ENCODE measurements at places on chromosomes 3 and 15. TPM values are rescaled to one million over a fixed set of nuclear protein-coding genes. Genes with fewer than 3 reads are reported as not detected.

- peaks cover 44% of the 10 kb centered on the region for H3K4me1 ChIP-seq
- H3K27ac ChIP-seq, result no peak overlapping the region
- H3K4me3 ChIP-seq, result no peak overlapping the region
- DNase-seq, result no peak
- no peaks in the 10 kb centered on the region for H3K27me3 ChIP-seq
- H3K36me3 ChIP-seq, result no peaks in the 10 kb centered on the region
Observed at GRCh38 chr3:141242377-141243092, 10.9 kb downstream of the PXYLP1 start.

DNA sequence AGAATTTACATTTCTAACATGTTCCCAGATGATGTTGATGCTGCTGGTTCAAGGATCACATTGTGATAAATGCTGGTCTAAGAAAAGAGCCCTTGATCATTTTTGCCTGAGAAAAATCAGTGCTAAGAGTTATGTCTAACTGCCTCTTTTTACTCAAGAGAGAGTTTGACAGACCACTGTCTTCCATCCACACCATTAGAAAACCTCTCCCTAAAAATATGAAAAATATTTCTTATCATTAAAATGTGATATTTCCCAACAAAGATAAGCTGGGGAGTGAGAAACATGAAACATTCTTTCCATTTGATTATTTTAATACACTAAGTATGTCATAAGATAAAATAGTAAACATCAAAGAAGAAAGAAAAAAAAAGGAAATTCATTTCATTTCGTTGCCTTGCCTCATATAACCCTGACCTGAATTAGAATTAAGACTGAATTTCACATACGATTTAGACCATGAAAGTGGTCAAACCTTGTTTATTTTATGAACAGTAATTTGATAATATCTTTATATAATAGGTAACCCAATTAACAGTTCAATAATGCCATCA, 471.8 kb upstream of the ARHGEF26 start:
- no peaks in the 10 kb centered on the region for H3K27me3 ChIP-seq
- H3K36me3 ChIP-seq, result no peaks in the 10 kb centered on the region
- no peak for DNase-seq
- H3K4me3 ChIP-seq, result no peak overlapping the region

HYAL3 gene
- total RNA-seq, result 5.3 TPM

DNA sequence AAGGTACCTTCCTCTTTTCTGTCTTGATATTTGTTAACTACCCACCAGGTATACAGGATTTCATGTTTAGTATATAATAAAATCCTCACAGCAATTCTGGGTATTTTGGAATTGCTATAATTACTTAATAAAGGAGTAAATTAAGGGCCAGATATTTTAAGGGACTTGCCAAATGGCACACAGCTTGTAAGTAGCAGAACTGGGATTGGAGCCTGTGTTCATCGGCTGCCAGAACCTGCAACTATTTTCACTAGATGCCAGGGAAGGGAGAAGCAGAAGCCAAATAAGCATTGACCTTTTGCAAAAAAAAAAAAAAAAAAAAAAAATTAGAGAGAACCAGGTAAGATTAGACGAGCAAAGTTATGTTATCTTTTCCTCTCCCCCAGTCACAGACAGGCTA, 683.3 kb upstream of the CADM2 start:
- H3K4me1 ChIP-seq, result no peaks in the 10 kb centered on the region
- H3K27ac ChIP-seq, result no peak overlapping the region
- DNase-seq, result no peak
- no peaks in the 10 kb centered on the region for H3K36me3 ChIP-seq
- H3K4me3 ChIP-seq, result no peak overlapping the region

- H3K4me1 ChIP-seq, result peaks cover 67% of the 10 kb centered on the region
- H3K36me3 ChIP-seq, result no peaks in the 10 kb centered on the region
- peak; percentile 92 for DNase-seq
- H3K27me3 ChIP-seq, result peaks cover 2% of the 10 kb centered on the region
- H3K4me3 ChIP-seq, result no peak overlapping the region
Observed at GRCh38 chr15:52252781-52253180, 42.8 kb downstream of the MYO5C start.

DNA sequence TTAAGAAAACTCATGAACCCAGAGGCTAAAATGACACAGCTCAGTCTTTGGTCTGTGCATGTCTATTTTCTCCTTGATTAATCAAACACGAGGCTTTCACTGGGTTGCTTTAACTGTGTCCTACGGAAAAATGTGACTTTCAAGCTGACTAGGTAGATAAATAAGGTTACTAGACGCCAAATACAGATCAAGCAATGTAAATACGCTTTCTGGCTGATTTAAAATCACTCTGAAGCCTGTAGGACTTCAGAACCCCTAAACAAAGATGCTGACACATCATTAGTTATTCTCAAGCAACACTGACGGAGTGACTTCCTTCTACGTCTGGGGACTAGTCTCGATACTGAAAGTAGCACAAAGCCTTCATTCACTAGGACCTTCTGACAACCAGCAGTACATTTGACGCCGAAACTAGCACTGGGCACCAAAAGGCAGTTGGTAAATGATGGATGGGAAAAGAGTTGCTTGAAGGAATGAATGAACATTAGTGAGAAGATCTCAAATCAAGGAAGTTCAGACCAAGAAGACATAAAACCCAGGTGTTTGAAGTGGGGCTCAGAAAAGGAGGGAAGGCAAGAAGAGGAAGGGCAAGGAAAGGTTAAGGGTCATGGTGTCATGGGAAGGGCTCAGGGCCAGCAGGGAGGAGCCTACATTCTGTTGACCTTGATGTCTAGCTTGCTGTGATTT, 67.1 kb upstream of the CDV3 start:
- peaks cover 21% of the 10 kb centered on the region for H3K27me3 ChIP-seq
- H3K4me1 ChIP-seq, result no peaks in the 10 kb centered on the region
- no peak overlapping the region for H3K27ac ChIP-seq
- no peaks in the 10 kb centered on the region for H3K36me3 ChIP-seq
- no peak for DNase-seq

DNA sequence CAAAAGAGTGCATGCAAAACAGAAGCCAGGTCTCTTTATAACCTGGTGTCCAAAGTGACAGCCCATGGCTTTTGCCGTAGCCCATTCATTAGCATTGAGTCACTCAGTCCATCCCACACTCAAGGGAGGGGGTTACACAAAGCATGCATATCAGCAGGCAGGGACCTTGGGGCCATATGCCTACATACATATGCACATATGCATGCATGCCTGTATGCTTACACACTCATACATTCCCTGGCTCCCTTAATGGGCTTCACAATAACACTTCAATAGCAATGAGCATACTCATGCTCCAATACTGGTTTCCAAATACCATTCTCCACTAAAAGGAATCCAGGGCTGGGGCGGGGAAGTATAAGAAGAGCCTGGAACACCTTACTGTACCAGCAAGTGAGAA, 22.0 kb downstream of the TRPM1 start:
- DNase-seq, result peak; percentile 83
- peaks cover 48% of the 10 kb centered on the region for H3K4me1 ChIP-seq
- peak overlapping the region; percentile 58 for H3K27ac ChIP-seq
- no peaks in the 10 kb centered on the region for H3K36me3 ChIP-seq

DNA sequence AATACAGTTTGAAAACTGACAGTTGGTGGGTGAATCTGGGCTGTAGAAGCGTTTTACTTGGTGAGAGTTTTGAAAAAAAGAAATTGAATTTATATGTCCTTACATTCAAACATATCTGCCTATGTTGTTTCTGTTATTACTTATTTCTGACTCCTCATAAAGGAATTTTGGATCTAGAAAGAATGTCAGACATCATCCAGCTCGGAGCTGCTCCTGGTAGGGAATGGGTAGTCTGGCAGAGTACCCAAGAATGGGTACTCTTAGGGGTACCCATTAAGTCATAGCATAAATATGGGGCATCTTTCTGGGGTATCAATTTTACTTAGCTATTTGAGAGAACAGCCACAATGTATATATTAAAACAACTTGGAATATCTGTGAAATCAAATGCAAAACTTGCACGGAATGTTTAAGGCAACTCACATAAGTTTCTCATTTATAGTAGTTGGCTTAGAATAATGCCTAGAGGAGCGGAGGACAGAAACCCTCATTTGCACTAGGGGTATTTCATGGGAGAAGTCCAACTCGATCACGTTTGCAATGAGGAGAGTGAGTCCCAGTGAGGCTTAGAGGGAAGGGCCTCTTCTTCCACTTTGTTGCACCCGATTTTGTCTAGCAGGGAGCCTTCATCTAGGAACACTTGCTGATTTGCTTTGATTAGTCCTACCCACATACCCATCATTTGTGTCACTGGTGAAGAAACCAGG, 2.4 kb upstream of the LARP6 start:
- peaks cover 63% of the 10 kb centered on the region for H3K4me1 ChIP-seq
- peaks cover 6% of the 10 kb centered on the region for H3K36me3 ChIP-seq
- peak overlapping the region; percentile 83 for H3K4me3 ChIP-seq
- no peak for DNase-seq
- H3K27ac ChIP-seq, result peak overlapping the region; percentile 98

GRCh38 chr3:110932567-110932966, 139.0 kb upstream of the NECTIN3 start:
- H3K27me3 ChIP-seq, result no peaks in the 10 kb centered on the region
- no peak overlapping the region for H3K4me3 ChIP-seq
- peak; percentile 38 for DNase-seq
- H3K27ac ChIP-seq, result peak overlapping the region; percentile 70
- H3K36me3 ChIP-seq, result no peaks in the 10 kb centered on the region
- peaks cover 19% of the 10 kb centered on the region for H3K4me1 ChIP-seq

KIF23 gene
- total RNA-seq, result 39.6 TPM

SIDT1 gene
- total RNA-seq, result not detected

FSD2 gene
- not detected for total RNA-seq

A4GNT gene
- total RNA-seq, result not detected

DNA sequence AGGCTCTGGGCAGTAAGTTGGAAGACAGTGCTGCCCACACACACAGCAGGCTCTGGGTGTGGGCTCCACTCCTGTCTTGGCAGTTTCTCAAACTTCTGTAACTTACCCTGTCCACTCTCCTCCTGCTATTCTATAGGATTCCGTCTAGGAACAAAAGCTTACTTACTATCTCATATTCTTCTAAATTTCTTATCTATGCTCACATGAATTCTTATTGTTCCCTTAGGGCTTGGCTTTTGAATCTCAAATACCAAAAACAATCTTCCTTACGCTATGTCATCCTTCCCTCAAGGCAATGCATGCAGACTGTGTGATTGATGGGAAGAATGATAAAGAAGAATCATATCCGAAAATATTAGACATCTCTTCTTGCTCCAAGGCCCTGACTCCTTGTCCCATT, 425.9 kb upstream of the ONECUT1 start:
- H3K4me1 ChIP-seq, result no peaks in the 10 kb centered on the region
- DNase-seq, result no peak
- no peak overlapping the region for H3K27ac ChIP-seq
- H3K4me3 ChIP-seq, result no peak overlapping the region
- H3K27me3 ChIP-seq, result no peaks in the 10 kb centered on the region
